Epithelial cell of umbilical artery (primary cell): ENCODE measurements at places on chromosomes 1 and 21. TPM values are rescaled to one million over a fixed set of nuclear protein-coding genes. Genes with fewer than 3 reads are reported as not detected.

The RORC gene
- total RNA-seq = not detected in 2 replicates

The SUSD4 gene
- 0.32 TPM in 1 of 2 replicates, not detected in the other for total RNA-seq

The SIKE1 gene
- 39.2 and 44.5 TPM in 2 replicates for total RNA-seq

The HSD3B1 gene
- total RNA-seq = not detected in 2 replicates

The ADAMTS4 gene
- 16.0 and 16.6 TPM in 2 replicates for total RNA-seq
